Mammary epithelial cell (primary cell): ENCODE measurements at places on chromosomes 3 and 15. TPM values are rescaled to one million over a fixed set of nuclear protein-coding genes. Genes with fewer than 3 reads are reported as not detected.

Gene SPATA12
- polyA plus RNA-seq = 0.17 TPM

Gene CA12
- 220 TPM for polyA plus RNA-seq

Gene ACAN
- 0.10 TPM for polyA plus RNA-seq

- peak; percentile 21 for DNase-seq
Observed at GRCh38 chr15:71743861-71744382, 66.4 kb upstream of the NR2E3 start.

GRCh38 chr15:33059184-33059583 lies 135.3 kb downstream of the FMN1 start:
- DNase-seq = no peak

DNA sequence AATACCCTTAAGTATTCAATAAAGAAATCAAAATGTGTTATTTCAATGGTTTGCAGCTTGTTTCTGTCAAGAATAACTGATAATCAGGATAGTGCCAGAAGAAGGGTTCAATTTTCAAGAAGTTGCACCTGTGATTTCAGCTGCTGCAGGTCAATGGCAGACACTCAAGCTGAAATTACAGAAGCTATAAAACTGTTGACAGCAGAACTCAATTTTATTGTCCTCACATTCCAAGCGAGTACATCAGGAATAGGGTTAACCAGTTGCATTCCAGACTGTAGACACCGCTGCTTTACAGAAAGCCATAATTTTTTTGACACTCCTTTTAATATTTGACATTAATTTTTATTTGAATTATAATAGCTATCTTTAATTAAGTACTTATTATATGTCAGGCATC lies 364.1 kb downstream of the CGGBP1 start:
- no peak for DNase-seq

GRCh38 chr15:52717924-52718323 lies 38.7 kb upstream of the ATOSA start:
- no peak for DNase-seq
